Eye (tissue), 1 donor: ENCODE measurements at places on chromosomes 7 and 10.
A peak's percentile ranks its signal among the peaks of the same experiment; 100 is the strongest.

- DNase-seq = peak; percentile 79
Measured at GRCh38 chr7:47435889-47436312, 146.0 kb downstream of the TNS3 start.

- no peak for DNase-seq
Measured at GRCh38 chr7:36486336-36486735, 96.7 kb downstream of the ANLN start.

- peak; percentile 87 for DNase-seq
Measured at GRCh38 chr7:24757353-24758275, at the start of gene GSDME. TSS of gene GSDME (minus strand) at chr7:24757464. CDS start at chr7:24749774, 7,690 bp downstream.

- DNase-seq = no peak
Measured at GRCh38 chr10:61815496-61815895, 86.0 kb upstream of the ARID5B start.

DNA sequence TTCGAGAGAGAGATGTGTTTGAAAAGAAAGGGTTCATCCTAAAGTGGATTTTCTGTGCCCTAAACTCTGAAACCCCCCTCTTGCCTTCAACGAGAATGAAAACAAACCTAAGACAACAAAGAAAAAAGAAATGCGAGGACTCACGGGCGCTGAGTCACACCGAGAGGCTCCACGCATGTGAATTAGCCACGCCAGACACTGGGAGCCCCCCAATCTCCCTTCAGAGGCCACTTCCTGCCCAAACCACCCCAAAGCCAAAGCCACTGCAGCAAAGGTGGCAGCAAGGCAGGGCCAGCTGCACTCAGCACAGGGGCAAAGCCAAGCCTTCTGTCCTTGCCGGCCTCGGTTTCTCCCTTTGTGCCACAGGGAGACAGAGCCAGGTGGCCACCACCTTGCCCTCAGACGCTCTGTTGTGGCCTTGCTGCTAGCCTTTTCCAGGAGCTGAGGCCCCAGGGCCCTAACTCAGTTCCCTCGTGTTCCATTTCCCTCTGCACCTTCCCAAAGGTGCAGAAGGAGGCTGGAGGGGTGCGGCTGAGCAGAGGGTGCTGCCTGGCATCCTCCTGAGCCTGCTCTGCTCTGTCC lies 93.3 kb downstream of the FAM53B start:
- DNase-seq = no peak

DNA sequence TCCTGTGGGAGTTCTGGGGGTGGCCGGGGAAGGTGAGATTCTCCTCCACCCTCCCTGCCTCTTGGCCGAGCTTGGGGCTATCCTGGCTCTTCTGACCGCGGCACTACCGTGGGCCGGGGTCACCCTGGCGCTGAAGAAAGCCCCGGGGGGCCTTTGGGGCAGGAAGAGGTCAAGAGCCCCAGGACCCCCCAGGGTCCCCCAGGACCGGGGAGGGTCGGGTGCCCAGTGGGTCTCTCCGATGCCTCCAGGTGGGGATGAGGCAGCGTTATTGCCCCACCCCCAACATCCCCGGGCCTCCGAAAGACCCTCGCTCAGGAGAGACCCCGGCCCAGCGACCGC lies 439 bp upstream of the KNDC1 start:
- no peak for DNase-seq
